Inflammatory macrophage (primary cell): ENCODE measurements at places on chromosomes 2 and 18.

GRCh38 chr2:44360749-44361329 lies 455 bp downstream of the PREPL start:
- DNase-seq = no peak

- no peak for DNase-seq
Observed at GRCh38 chr18:63177919-63178821, 141.4 kb downstream of the BCL2 start.

DNA sequence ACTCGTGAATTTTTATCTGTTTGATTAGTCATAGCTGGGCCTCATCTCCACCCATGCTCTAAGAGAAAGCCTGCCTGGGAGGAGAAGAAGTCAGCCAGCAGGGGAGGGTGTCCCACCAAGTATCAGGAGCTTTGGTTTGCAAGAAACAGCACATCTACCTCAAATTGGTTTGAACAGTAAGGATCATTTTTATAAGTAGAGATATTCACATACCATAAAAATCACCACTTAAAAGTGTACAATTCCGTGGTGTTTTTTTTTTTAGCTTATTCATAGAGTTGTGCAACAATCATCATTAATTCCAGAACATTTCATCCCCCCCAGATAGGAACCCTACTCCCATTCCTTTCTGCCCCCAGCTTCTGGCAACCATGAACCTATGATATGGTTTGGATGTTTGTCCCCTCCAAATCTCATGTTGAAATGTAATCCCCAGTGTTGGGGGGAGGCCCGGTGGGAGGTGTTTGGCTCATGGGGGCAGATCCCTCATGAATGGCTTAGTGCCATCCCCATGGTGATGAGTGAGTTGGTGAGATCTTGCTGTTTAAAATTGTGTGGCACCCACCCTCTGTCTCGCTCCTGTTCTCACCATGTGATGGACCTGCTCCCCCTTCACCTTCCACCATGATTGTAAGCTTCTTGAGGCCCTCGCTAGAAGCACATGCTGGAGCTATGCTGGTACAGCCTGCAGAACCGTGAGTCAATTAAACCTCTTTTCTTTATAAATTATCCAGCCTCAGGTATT lies 36.2 kb upstream of the HS6ST1 start:
- DNase-seq = no peak

GRCh38 chr18:44452346-44452745 lies 228.3 kb upstream of the SETBP1 start:
- no peak for DNase-seq

DNA sequence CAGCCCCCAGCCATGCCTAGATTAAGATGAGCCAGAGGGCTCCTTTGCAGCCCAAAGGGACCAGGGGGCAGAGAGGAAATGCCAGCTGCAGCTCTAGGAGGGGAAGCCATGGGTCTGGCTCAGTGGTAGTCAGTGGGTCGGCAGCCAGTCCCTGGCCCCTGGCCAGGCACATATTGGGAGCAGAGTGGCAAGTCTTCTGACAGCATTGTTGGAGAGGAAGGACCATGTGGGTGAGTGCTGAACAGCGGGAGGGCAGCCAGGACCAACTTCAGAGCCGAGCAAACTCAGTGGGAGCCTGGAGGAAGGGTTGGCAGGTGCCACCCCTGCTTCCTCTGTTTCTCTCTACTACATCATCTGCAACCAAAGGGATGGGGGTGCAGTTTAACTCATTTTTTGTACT lies 140.5 kb upstream of the PELI1 start:
- no peak for DNase-seq

DNA sequence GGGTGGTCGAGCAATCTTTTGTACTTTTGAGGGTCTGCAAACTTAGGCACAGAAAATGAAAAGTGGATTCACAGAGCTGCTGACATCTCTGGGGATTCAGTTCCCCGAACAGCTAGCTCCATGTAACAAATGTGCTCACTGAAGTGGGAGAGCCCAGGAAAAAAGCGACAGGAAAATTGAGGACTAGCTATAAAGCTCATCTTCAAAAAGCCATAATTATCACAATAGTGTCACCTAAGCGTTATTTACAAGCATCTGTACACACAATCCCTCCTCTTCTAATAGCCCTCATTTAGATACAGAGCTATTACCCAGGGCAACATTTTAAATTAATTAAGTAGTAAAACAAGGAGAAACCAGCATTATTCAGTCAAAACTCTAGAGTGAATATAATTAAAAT lies 36.1 kb downstream of the RNF152 start:
- DNase-seq = no peak

- DNase-seq = no peak
Observed at GRCh38 chr2:47401789-47402554, 984 bp upstream of the MSH2 start.

DNA sequence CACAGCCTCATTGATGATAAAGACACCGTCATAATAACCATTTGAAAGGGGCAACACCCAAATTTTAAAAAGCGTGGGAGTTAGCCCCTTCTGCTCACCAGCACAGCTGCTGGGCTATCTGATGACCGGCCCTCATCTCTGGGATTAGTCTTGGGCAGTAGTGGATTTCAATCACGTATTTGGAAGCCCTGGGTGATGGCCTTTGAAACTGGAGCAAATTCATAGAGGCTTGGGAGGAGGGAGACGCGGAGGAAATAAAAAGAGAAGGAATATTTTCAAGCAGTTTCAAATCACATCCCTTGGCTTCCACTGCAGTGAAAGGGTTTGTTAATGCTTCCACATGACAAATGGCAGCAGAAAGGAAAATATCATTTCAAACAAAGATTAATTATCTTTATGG lies 357.8 kb downstream of the ZNF516 start:
- no peak for DNase-seq

- no peak for DNase-seq
Observed at GRCh38 chr2:146003337-146003736, 1483.4 kb upstream of the ZEB2 start.
